ENCODE measurements at places on chromosomes 4 and X.
A peak's percentile ranks its signal among the peaks of the same experiment; 100 is the strongest.

DNA sequence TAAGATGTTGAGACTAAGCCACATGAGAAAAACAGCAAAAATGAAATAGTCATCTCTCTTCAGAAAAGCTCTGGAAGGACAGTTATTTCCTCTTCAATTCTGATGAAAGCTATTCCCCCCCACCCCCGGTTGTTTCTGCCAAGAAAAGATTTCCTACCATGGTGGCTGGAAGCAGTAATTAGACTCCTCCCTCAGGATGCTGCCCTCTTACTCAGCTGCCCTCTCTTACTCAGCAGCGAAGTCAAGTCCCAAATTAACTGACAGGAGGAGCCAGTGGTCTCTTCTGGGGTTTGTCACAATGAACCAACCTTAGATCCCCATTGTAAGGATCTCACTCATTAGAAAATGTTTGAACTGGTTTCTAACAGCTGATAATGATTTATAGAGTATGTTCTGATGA lies 38.0 kb downstream of the GPM6B start:
- DNase-seq: no peak

DNA sequence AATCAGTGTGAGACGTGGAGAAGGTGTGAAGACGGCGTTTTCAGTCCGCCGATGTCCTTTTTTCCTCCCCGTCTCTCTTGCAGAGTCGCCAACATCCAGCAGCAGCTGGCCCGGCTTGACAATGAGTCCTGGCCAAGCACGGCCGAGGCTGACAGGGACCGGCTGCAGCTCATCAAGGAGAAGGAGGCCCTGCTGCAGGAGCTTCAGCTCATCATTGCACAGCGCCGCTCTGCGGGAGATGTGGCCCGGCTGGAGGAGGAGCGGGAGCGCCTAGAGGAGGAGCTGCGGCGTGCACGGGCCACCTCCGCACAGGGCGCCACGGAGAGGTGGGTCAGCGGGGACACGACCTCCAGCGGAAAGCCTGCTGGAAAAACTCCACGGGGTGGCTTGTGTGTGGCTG lies 47.1 kb upstream of the CLCN4 start:
- no peak for DNase-seq

DNA sequence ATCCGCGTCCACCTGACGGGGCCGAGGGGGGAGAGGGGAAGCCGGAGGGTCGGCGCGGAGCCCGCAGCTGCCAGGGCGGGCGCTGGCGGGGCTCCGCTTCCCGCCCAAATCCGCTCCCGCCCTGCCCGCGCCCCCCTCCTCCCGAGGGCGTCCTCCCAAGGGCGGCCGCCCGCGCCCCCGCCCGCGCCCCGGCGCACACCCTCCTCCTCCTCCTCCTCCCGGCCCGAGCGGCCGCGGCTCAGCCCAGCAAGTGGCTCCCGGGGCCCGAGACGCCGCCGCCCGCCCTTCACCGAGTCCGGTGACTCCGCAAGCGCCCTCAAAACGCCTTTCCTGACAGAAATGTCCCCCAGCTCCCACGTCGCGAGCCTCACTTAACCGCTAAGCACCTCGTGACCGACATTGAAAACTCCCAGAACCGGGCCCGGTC lies 487 bp downstream of the HMGB2 start:
- no peak for DNase-seq

DNA sequence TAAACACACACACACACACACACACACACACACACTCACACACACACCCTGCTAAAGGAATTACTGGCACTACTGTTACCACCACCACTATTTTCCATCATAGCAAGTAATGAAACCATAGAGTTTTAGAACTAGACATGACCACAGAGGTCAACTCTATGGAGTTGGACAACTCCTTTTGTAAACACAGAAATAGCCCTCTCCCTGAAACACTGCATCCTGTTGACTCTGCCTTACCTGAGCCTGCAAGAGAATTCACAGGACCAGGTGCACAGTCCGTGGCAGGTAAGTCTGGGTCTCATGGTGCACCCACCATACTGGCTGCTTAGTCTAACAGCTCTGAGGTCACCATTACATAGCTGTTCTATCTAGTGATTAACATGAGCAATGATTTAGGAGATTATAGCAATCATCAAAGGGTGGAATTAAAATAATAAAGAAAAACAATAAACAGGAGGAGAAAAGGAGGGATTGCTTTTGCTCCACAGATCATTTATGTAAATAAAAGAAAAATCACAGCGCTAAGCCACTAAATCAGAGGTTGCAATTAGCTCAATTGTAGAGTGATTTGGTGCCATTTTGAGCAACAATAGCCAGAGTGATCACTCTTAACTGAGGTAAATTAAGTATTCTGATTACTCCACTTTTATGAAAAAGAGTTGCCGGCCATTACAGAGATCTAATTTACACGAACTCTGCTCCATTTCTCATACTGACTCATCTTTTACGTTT lies 340.0 kb upstream of the RASGEF1B start:
- no peak for DNase-seq

- DNase-seq: no peak
Observed at GRCh38 chr4:128916832-128917231, 107.3 kb downstream of the JADE1 start.

GRCh38 chrX:38919202-38919601 lies 117.9 kb downstream of the MID1IP1 start:
- no peak for DNase-seq

GRCh38 chr4:120829113-120829831 lies 93.3 kb downstream of the PRDM5 start:
- no peak for DNase-seq

- DNase-seq: no peak
Observed at GRCh38 chrX:50700921-50701320, 113.1 kb downstream of the SHROOM4 start.

DNA sequence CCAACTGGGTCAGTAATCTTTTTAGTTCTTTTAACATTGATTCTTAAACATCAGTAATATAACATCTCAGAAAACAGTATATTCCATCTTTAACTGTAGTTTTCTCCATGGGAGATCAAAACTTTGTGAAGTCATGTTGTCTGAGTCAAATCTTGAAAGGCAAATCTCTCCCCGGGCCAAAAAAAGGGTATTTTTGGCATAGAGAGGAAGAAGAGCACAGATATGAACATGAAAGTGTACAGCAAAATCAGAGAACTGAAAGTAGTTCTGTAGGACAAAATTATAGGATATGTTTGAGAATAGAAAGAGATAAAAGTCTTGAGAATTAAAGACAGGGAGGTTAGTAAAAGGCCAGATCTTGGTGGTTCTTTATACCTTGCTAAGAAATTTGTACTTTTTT lies 176.4 kb upstream of the GYPA start:
- no peak for DNase-seq

GRCh38 chrX:18674417-18674787 lies 2.5 kb upstream of the RS1 start:
- DNase-seq: no peak

DNA sequence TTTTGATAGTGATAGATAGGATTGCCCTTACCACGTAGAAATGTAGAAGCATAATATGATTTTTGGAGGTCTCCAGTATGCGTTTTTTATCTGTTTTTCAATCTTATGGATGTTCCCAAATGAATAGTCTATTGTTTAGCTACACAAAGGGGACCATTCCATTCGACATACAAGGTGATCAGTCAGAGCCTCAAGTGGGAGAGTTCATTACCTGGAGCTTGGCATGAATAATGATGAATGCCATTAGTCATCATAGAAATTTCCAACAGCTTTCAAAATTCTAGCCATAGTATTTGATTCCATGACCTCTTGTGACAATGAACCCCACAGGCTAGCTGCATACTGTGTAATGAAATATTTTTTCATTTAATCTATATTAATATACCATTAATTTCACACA lies 123.6 kb downstream of the PDHA2 start:
- no peak for DNase-seq

GRCh38 chrX:14029425-14030173 lies at the start of gene GEMIN8:
GEMIN8 (minus strand) TSS chrX:14029892; CDS start chrX:14021478, 8,414 bp downstream.
- peak; percentile 23 for DNase-seq

DNA sequence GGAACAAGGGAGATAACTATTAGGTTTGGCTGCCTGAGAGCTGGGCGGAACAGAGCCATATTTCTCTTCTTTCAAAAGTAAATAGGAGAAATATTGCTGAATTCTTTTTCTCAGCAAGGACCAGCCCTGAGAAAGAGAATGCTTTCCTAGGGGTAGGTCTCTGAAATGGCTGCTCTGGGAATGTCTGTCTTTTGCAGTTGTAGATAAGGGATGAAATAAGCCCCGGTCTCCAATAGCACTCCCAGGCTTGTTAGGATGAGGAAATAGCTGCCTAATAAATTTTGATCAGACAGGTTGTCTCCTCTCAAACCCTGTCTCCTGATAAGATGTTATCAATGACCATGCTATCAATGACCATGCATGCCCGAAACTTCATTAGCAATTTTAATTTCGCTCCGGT lies 207.8 kb upstream of the KIT start:
- DNase-seq: no peak

DNA sequence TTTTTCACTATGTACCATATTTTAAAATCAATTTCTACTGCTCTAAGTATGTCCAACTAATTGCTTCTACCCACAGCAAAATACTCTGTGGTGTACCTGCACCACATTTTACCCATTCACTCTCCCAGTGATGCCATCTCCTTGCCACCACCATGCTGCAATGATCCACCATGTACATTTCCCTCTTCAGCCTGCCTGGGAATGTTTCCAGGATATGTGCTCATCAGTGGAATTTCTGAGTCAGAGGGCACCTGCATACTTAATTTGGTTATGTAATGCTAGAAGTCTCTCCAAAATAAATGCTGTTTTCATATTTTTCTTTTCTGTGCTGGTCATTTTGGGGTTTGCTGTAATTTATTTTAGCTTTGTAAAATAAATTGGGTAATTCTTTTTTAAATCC lies 33.2 kb upstream of the OCIAD2 start:
- DNase-seq: peak; percentile 87

DNA sequence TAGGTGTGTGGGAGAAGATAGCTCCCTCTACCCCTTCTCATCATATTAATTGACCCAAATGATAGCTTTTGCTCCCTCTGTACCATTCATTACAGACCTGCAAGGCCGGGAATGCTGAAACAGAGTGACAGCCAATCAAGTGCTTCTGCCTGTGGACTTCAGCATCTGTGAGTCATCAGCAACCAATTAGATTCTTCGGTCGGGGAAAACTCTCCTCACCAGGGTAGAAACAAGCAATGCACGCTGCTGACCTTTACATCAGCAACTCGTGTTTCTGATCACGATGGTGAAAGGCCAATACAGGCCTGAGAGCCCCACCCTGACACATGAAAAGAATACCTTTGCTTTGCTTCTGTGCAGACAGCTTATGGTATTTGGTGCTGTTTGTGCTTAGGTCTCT lies 347.2 kb upstream of the DDX53 start:
- peak; percentile 32 for DNase-seq

DNA sequence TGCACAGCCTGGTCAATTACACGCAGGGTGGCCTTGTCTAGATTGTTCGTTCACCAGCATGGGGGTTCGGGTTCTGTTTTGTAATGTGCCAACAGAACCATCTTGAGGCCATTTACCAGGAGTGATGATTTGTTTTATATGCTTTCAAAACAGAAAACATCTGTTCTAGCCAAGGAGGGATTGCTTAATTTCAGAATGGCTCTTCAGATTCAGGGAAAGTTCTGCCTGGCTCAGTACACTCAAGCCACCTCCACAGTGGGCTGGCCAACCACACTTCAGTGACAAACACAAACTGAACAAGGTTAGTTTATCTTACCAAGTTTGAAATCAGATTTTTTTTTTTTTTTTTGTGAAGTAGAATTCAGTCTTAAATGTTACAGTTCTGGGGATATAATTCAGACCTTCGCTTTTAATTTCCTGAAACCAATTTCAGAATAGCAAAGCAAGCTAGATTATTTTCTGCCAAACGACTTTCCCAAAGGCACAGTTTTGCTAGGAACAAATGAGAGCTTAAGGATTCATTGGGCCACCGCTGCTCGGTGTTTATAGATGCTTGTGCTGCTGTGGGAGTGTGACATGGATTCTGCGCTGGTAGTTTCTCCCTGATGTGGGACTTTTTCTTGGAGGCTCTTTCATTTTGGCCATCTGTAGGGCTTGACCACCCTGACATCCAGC lies 23.4 kb downstream of the SMS start:
- DNase-seq: no peak

DNA sequence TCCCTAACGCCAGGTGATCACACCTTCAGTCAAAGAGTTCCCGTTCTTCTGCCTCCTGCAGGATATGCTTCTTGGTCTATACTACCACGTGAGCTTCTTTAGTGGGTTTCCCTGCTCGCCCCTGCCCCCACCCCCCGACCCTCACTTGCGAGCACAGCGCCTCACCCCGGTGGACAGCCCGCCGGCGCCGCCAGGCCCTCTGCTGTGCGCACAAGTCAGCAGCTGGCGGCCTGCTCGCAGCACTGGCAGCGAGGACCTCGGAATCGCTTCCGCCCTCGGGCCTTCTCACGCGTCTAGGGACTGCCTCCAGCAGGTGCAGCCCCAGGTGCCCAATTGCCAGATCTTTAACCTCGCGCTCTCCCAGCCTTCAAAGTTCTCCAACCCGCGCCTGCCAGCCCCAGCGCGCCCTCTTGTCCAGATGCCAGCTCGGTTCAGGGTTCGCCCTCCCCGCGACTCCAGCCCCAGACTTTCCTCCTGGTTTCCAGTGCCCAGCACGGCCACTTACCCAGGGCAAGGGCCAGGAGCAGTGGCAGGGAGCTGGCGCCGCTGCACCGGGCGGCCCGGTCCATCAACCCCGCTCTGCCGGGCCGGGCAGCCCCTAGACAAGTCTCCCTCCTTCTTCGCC lies 454 bp downstream of the BTC start:
- DNase-seq: peak; percentile 4

- DNase-seq: no peak
Observed at GRCh38 chrX:39729981-39730661, 367.6 kb downstream of the BCOR start.

- no peak for DNase-seq
Observed at GRCh38 chr4:37338972-37339371, 94.4 kb downstream of the NWD2 start.

GRCh38 chr4:20544645-20545044 lies 155.6 kb upstream of the PACRGL start:
- DNase-seq: peak; percentile 13

DNA sequence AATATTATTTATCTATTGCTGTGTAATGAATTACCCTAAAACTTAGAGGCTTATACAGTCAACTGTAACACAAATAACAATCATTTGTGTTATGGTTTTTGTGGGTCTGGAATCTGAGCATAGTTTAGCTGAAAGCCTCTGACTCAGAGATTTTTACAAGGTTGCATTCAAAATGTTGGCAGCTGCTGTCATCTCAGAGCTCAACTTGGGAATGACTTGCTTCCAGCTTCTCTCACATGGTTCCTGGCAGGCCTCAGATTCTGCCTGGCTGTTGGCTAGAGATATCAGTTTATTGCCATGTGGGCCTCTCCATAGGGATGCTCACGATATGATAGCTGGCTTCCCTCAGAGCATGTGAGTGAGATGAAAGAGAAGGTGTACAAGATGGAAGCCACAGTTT lies 70.2 kb upstream of the BRWD3 start:
- no peak for DNase-seq

GRCh38 chr4:128787509-128788311 lies 21.8 kb upstream of the JADE1 start:
- no peak for DNase-seq

DNA sequence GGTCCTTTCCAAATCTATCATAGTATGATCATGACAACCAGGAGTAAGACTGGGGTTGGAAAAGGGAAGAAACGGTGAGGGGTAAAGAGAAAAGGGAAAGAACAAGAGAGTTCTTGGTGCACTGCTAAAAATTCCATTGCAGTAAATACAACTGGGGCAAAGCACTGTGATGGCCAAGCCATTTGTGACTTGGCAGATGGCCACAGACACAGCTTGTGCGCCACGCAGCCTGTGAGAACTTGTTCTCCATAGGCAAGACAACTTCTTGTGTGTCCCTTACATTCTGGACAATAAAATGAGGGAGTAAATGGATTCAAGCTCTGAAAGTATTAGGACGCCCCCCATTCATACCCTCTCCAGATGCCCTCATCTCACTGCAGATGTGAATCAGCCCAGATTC lies 10.9 kb downstream of the MFAP3L start:
- no peak for DNase-seq

Measured in epithelial cell of proximal tubule (primary cell).